ENCODE measurements at places on chromosomes 12 and 14. TPM values are rescaled to one million over a fixed set of nuclear protein-coding genes. Genes with fewer than 3 reads are reported as not detected.

PTPRO gene
- 0.91 TPM for polyA plus RNA-seq

IL22 gene
- polyA plus RNA-seq = not detected

FUT8 gene
- polyA plus RNA-seq = 20.9 TPM

MSRB3 gene
- 158 TPM for polyA plus RNA-seq

FGF6 gene
- 0.16 TPM for polyA plus RNA-seq

CIDEB gene
- polyA plus RNA-seq = 12.8 TPM

EGLN3 gene
- 65.8 TPM for polyA plus RNA-seq

GZMB gene
- polyA plus RNA-seq = 0.49 TPM

TRHDE gene
- polyA plus RNA-seq = 1.9 TPM

COCH gene
- 1.5 TPM for polyA plus RNA-seq

Measured in urinary bladder (tissue), 4 donors.